NCI-H748 treated with DMSO at 0.1 percent for 48 hours (cell line): ENCODE measurements at places on chromosomes 12 and 14.
A peak's percentile ranks its signal among the peaks of the same experiment; 100 is the strongest.

GRCh38 chr12:25557830-25558436 is 4.8 kb upstream of the LMNTD1 start:
- DNase-seq = peak; percentile 19

GRCh38 chr12:43883311-43883710 is 47.4 kb downstream of the TMEM117 start:
- no peak for DNase-seq

GRCh38 chr12:100576331-100577036 is 3.0 kb downstream of the GAS2L3 start:
- DNase-seq = no peak

- no peak for DNase-seq
Measured at GRCh38 chr14:101520621-101521472, 40.4 kb upstream of the DIO3 start.

GRCh38 chr12:132396657-132397056 is 67.3 kb upstream of the GALNT9 start:
- no peak for DNase-seq

- no peak for DNase-seq
Measured at GRCh38 chr14:88069677-88070076, 64.7 kb downstream of the GPR65 start.

GRCh38 chr12:76637807-76638206 is 78.2 kb upstream of the OSBPL8 start:
- no peak for DNase-seq

DNA sequence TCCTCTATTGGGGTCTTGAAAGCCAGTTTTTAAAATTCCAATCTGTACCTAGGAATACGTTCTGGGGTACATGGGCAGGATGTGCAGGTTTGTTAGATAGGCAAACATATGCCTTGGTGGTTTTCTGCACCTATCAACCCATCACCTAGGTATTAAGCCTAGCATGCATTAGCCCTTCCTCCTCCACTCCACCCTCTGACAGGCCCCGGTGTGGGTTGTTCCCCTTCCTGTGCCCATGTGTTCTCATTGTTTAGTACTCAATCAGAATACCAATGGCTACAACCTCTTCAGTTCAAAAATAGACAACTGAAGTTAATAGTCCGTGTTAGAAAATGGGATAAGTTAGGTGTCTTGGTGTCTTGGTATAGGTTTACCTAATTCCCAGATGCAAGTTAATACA is 3.4 kb downstream of the NTS start:
- DNase-seq = no peak

DNA sequence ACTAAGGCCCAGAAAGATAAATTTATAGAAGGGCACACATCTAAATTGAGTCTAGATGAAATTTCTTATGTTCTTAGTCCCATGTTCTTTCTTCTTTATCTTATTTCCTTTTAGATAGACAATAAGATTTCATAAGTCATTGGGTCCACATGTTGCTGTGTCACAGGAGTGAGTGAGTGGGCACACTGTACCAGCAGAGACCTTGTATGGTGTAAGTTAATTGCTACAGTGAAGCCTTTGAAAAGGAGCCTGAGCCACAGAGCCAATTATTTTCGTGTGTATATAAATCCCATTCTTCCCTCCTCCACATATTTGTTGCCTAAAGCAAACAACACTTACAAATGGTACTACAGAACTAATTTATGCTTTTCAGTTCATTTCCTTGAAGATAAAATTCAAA is 79.1 kb downstream of the GRIP1 start:
- DNase-seq = peak; percentile 79

DNA sequence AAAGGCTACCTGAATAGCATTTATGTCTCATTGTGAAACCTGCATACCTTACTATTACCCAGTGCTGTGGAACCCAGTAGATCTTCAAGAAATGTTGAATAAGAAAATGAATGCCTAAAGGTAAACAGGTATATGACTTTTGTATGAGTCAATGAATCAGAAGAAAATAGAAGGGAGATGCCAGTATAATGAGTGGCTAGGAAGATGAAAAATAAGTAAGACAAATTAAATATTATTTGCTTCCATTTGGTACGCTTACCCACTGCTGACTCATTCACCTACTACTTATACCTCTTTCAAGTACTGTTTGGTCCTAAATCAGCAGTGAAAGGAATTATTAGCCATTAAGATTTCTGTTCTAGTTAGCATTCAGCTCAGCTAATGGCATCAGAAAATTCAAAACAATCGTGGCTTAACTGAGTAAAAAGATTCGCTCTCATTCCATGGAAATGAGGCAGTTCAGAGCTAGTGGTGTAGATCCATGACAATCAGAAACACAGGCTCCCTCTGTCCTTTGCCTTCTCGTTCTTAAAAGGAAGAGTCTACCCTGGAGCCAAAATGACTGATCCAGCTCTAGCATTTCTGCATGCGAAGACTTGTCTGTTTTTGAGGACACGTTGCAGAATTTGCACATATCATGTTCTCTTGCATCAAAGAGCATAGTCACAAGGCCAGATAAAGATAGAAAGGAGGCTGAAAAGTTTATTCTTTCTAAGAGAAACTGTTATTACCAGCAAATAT is 705.8 kb upstream of the USP15 start:
- DNase-seq = no peak

DNA sequence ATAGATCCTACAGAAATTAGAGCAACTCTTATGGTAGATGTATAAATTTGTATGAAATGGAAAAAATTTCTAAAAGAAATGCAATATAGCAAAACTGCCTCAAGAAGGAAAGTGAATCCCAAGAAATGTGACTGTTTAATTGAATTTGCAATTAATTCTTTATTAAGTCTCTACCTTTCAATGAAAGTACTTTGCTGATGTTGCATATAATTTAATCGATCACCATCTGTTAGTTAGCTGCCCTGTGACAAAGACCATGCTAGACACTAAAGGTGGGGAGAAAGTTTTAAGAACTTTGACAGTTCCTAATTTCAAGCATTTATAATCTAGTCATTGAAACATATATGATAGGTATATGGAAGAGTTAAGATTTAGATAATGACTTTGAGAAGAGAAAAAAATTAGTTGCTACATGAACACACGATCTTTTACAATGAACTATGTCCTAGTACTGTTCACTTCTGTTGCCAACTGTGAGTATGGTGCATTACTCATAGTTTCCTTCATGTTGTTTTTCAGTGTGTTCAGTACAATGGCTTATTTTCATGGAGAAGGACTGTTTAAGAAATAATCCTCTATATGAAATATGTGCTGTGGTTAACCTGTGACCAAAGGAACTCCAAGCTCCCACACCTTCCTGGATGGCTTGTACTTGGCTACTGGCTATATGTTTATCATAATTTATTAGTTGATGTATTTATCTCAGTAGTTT is 128.4 kb downstream of the METTL25 start:
- DNase-seq = no peak

GRCh38 chr14:58808828-58809227 is 171.1 kb downstream of the DACT1 start:
- DNase-seq = peak; percentile 59

DNA sequence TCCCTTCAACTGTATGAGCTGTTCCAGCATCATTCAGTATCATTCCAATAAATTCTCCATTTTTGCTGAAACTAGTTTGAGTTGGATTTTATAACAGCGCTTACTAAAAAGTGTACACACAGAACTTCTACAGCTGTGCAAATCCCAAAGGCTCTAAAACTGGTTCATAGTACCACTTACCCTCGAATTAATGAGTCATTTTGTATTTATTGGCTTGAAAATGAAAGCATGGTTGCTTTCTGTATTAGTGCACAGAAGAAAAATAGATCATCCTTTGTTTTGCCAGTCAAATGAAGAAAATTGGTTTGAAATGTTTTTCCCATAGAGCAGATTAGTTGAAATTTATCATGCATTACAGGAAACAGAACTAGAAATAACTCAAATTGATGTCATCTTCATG is 268.3 kb upstream of the CPNE8 start:
- DNase-seq = no peak

DNA sequence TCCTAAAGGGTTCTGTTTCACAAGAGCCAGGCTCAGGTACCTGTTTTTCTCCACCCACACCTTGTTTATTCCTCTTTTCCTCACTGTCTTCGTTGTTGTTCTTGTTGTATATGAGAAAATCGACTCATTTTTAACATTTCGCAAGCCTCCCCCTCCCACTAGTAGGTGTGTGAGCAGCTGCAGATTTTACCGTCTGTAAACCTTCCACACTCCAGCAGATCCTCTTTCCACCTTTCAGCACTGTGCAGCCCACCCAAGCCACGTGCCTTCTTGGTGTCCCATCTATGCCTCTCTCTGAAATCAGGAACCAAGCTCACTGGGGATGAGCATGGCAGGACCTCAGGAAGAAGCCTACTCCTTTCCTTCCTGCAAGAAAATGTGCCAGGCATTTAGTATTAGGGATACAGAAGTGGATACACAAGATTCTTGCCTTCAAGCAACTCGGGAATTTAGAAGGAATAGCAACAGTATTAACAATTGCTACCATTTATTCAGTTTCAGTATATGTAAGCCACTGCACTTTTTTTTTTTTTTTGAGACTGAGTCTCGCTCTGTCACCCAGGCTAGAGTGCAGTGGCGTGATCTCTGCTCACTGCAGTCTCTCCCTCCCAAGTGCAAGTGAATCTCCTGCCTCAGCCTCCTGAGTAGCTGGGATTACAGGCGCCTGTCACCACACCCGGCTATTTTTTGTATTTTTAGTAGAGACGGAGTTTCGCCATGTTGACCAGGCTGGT is 113.6 kb downstream of the CHST11 start:
- DNase-seq = no peak

DNA sequence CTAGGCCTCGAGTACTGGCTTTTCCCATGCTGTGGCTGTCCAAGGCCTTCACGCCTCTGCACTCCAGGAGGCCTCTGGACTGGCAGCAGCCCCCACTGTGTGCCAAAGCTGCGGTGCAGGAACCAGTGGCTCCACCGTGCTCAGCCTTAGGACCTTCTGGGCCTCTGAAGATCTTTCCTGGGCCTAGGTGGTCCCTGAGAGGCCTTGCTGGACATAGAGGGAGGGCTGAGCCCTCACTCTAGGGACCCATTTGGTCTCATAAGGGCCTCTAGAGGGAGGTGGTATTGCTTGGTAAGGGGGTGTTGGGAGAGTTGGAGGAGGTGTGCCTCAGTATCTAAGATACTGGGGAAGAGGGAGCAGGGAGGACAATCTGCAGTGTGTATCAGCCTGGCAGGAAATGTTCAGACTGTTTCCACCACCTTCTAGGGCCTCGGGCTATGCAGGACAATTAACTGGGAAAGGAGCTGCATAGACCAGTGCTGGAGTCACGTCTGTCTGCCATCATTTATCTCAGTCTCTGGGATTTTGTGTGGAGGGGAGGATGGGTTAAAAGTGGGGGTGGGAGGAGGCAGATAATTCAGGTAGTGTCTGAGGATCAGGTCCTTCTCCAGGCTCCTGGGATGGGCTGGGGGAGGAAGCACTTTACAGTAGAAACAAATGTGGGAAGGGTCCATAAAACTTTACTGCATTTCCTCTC is 2.9 kb downstream of the HOXC5 start:
- DNase-seq = no peak

GRCh38 chr12:26009593-26009992 is 51.1 kb downstream of the RASSF8 start:
- no peak for DNase-seq

DNA sequence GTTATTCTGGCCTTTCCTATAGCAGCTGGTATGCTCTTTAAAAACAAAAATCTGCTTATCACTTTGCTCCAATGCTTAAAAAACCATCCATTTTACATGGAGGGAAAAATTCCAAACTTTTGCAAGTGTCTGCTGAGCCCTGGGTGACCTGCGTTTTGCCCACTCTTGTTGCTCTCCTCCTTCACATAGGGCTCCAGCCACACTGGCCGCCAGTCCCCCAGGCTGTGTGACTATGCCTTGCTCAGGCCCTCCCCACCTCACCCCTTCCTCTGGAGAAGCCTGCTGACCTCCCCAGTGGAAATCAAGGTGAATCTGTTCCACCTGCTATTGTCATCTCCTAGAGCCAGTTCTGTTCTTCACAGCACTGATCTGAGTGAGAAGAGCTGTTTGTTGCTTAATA is 126.9 kb downstream of the SLC25A47 start:
- no peak for DNase-seq

DNA sequence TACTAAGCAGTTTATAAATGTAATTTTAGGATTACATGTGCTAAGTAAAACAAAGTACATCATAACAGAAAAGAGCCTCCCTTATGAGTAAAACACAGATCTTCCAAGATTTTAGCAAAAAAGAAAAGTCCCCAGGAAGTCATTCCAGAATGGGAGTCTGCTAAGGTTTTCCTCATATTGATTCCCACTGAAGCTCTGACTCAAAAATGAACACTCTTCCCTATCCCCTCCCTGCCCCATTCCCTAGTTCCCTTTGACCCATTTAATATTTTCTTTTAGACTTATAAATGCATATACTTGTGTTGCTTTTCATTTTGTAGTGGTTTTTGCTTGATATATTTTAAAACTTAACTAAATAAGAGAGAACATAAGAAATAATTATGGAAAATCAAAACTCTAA is 40.1 kb downstream of the PTGER2 start:
- no peak for DNase-seq

DNA sequence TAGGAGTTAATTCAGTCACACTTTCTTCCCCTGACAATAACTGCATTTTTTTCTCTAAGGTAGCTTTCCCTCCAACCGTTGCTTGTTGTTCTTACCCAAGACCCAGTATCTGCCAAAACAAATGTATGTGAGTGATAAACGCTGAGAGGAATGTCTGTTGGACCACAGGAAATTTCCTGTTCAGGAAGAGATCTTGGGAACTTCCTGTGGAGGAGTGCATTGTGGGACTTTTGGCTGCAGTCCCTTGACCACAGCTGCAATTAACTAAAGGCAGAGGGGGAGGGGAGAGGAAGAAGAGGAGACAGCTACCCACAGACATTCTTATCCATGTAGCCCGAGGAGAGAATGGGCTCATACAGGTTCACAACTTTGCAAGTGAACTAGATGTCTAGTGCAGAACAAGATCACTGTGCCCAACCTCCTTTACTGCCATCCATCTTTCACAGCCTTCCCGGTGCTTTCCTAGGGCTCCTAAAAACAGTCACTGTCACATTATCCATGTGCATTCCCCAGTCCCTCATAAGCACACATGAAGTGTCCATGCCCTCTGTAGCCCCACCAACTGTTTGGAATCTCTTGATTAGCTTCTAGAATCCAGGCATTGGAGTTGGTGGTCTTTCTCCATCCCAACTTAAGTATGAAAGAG is 149.5 kb downstream of the ETV6 start:
- no peak for DNase-seq

- DNase-seq = no peak
Measured at GRCh38 chr14:95500772-95501401, 15.6 kb downstream of the SYNE3 start.
